Sciatic nerve (tissue), 2 donors: ENCODE measurements at places on chromosomes 16 and 17. TPM values are rescaled to one million over a fixed set of nuclear protein-coding genes. Genes with fewer than 3 reads are reported as not detected.
A peak's percentile ranks its signal among the peaks of the same experiment; 100 is the strongest.

SULT1A4 gene
- total RNA-seq, result 3.3 TPM

MILR1 gene
- total RNA-seq, result 13.5 TPM

RRAD gene
- total RNA-seq, result 6.2 TPM

SRCIN1 gene
- 4.5 TPM for total RNA-seq

KRTAP4-1 gene
- total RNA-seq, result not detected

KRTAP4-3 gene
- not detected for total RNA-seq

TBC1D26 gene
- total RNA-seq, result 0.27 TPM

GNG13 gene
- total RNA-seq, result not detected

SLC22A31 gene
- 0.98 TPM for total RNA-seq

SCPEP1 gene
- total RNA-seq, result 51.8 TPM

HBA2 gene
- 11,939 TPM for total RNA-seq

PNMT gene
- 1.3 TPM for total RNA-seq

MT1B gene
- not detected for total RNA-seq

ZC3H18 gene
- total RNA-seq, result 46.9 TPM

CMTM2 gene
- total RNA-seq, result 1.5 TPM

TMEM92 gene
- total RNA-seq, result 0.53 TPM

RASL10B gene
- total RNA-seq, result 5.4 TPM

- no peak for DNase-seq
Measured at GRCh38 chr16:56349711-56350161, 75.6 kb downstream of the AMFR start.

DNA sequence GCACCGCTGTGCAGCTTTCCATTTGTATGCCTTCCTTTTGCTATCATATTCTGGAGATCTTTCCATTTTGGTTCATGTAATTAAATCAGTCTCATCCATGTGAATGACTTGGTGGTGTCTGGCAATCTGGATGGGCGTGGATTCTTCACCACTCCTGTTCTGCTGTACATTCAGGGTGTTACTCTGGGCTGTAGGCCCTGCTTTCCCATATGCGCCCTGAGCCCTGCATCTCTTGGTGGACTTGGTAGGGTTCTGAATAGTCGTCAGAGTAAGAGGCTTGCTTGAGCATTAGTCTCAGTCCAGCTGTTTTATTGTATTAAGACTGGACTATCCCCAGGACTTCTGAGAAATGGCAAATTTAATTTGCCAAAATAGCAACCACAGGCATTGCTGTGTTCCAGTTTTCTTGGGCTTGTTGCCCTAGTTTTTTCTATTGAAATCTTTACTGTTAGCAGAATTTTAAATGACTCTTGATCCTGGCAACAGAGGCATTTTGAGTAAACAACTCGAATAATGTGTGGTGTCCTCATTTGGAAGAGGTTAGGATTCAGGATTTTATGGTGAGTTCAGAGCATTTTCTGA is 14.9 kb downstream of the BANP start:
- DNase-seq, result no peak

DNA sequence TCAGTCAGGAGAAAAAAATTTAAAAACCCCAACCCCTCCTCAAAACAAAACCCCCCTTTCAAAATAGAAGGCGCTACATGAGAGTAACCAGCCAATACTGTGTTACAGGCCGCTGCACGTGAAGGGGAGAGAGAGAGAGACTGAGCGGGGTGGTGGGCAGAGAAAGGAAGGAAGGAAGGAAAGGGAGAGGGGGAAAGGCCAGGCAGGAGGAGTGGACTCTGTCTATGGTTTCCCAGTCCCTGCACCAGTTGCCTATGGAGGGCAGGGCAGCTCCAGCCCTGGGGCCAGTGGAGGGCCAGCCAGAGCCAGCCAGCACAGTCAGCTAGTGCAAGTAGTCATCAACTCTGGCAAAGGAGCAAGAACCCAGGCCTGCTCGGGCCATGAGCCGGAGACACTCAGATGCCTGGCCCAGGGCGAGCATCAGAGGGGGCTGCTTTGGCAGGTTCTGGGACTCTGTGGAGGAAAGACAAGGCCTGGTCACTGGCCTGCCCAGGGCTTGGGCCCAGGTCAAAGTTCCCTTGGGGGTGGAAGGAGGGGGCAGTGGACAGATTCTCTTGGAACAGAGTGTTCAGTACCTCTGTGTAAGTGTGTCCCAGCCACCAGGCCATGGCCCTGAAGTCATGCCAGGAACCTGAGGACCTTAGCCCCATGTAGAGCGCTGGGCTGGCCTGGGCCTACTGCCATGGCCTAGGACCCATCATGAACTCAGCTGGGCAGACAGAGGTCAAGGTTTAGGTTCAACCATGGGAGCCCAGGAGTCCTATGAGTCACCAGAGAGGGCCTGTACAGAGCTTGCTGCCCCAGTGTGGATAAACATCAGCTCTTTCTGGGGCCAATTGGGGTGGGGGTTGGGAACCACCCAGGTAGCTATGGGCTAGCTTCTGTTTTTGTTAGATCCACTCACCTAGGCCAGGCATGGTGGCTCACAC is 7.3 kb upstream of the GFOD2 start:
- no peak for DNase-seq

- DNase-seq, result no peak
Measured at GRCh38 chr17:38605841-38606645, at the start of gene SRCIN1. TSS of gene SRCIN1 (minus strand) at chr17:38605952. CDS start at chr17:38605705, 247 bp downstream.

DNA sequence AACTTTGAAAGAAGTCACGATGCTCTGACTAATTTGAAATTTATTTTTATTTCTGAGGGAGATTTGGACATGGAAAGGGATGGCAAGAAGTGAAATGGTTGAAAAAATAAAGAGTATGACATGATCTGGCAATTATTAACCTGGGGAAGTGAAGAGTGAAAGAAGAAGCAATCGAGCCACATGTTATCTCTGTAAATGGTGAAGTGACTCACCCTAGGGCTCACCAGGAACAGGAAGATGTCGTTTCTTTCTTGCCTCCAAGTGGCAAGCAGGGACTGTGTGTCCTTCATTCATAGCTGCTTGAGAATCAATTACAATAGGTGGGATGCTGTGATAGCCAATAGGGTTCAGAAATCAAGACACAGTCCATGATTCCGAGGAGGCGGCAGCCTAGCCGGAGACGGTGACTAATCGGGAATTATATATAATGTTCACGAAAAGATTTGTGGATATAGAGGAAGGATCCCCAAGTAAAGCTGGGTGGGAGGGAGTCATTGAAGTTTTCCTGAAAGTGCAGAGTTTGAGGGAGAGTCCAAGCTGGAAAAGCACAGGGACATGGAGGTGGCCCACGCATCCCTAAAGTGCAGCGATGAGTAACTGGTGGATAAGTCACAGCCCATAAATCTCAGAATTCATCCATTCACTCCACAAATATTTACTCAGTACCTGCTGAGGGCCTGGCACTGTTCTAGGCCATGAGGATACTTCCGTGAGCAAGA is 18.2 kb upstream of the KRT20 start:
- no peak for DNase-seq

- DNase-seq, result no peak
Measured at GRCh38 chr16:24075931-24076716, 180.0 kb upstream of the CACNG3 start.

GRCh38 chr17:45282683-45283644 is 21.1 kb upstream of the SPATA32 start:
- DNase-seq, result no peak

DNA sequence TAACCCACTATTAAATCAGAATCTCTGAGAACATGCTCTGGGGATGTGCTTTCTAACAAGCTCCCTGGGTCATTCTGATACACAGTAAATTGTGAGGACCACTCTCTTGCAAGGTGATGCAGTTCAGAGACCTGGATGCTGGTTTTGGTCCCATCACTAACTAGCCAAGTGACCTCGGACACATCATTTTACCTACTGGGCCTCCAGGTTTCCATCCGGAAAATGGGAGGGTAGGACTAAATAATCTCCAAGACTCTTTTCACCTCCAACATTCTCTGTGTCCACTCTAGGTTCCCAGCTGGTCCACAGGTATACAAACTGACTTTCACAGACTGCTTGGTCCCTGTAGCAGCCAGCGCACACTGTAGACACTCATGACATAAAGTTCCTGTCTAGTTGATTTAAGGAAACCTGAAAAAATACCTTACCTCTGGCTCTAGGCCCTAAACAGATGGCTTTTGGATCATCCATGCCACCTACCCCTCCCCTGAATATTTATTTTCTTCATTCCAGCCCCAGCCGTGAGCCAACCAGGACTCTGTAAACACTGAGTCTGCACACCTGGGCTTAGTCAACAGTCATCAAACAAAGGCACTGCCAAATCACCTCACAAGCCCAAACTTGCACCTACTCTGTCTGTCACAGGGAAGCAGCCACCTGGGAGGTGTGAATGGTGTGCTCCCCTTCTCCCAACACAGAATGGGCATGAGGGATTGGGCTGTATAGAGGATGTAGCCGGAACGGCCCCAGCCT is 51.3 kb upstream of the MRPS23 start:
- DNase-seq, result no peak

GRCh38 chr16:68227850-68228553 is 7.9 kb downstream of the ESRP2 start:
- peak; percentile 49 for DNase-seq

DNA sequence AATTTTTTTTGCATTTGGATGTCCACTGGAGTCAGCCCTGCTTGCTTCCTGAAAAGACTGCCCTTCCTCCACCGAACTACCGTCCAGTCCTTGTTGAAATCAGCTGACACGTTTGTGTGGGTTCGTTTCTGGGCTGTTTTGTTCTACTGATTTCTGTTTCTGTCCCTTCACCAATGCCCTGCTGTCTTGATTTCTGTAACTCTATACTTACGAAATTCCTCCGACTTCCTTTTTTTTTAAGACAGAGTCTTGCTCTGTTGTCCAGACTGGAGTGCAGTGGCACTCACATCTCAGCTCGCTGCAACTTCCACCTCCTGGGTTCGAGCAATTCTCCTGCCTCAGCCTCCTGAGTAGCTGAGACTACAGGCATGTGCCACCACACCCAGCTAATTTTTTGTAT is 8.4 kb upstream of the GAA start:
- DNase-seq, result no peak

- no peak for DNase-seq
Measured at GRCh38 chr17:51820252-51820651, 338.3 kb downstream of the CA10 start.

- DNase-seq, result no peak
Measured at GRCh38 chr16:63981639-63982038, 1140.2 kb downstream of the CDH11 start.

GRCh38 chr16:19555938-19556771 is 652 bp downstream of the VPS35L start:
- no peak for DNase-seq

GRCh38 chr17:56602292-56603130 is 9.0 kb downstream of the NOG start:
- DNase-seq, result no peak

GRCh38 chr16:79006765-79007164 is 593.8 kb downstream of the MAF start:
- DNase-seq, result no peak

- no peak for DNase-seq
Measured at GRCh38 chr17:44209786-44210341, 9.6 kb downstream of the UBTF start.

DNA sequence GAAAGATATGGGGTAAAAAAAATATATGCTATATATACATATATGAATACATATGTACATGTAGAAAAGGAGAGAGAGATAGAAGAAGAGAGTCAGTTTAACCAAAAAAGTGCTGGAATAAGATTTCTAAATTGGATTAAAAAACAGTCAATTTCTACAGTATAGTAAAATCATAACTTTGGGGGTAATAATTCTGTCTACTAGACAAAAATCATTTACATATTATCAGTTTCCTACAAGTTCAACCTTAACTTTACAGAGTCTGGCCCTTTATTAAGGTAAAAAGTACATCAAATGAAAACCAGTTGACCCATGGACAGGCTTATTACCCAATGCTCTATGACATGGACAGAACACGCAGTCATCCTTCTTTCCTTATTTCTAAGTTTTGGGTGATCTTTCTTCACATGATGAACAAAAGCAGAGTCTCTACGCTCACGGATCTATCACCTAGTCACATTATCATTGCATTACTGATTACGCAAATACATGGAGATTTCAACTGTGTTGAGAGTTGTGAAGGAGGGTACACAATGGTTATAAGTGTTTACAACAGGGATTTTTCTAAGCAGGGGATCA is 63.9 kb upstream of the SMIM36 start:
- no peak for DNase-seq

- no peak for DNase-seq
Measured at GRCh38 chr17:8956465-8956902, 9.0 kb downstream of the PIK3R5 start.

- DNase-seq, result no peak
Measured at GRCh38 chr16:81558077-81558443, 113.5 kb downstream of the CMIP start.

DNA sequence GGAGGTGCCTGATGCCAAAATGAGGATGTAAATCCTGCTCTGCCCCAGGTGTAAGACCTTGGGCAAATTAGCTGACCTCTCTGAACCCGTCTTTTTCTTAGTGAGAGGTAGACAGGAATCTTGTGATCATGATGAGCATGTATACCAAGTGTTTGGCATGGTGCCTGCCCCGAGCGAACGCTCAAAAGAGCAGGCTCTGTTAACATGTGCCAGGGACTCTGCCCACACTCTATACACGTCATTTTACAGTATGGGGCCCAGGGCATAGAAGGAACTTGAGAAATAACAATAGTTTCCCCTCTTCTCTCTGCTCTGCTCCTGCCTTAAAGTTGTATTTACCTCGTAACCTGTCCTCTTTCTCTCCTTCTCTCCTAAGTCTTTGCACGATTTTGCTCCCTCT is 9.3 kb upstream of the MAF start:
- peak; percentile 72 for DNase-seq

DNA sequence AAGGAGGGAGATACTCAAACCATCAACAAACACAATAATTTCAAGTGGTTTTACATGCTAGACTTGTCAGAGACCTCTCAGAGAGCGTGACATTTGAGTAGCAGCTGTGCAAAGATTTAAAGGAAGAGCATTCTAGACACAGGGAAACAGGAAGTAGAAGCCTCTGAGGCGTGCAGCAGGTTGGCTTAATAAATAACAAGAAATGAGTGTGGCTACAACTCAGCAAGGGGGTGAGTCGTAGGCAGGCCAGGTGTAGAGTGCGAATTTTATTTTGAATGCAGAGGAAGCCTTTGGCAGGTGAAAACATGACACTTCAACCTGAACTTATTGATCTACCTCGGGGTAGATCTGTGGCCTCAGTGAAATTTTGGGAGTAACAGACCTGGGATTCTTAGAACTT is 73.2 kb upstream of the MRTFB start:
- DNase-seq, result no peak

GRCh38 chr16:66741169-66741900 is 10.1 kb downstream of the DYNC1LI2 start:
- DNase-seq, result peak; percentile 91

- DNase-seq, result no peak
Measured at GRCh38 chr16:81590714-81591544, 146.3 kb downstream of the CMIP start.

DNA sequence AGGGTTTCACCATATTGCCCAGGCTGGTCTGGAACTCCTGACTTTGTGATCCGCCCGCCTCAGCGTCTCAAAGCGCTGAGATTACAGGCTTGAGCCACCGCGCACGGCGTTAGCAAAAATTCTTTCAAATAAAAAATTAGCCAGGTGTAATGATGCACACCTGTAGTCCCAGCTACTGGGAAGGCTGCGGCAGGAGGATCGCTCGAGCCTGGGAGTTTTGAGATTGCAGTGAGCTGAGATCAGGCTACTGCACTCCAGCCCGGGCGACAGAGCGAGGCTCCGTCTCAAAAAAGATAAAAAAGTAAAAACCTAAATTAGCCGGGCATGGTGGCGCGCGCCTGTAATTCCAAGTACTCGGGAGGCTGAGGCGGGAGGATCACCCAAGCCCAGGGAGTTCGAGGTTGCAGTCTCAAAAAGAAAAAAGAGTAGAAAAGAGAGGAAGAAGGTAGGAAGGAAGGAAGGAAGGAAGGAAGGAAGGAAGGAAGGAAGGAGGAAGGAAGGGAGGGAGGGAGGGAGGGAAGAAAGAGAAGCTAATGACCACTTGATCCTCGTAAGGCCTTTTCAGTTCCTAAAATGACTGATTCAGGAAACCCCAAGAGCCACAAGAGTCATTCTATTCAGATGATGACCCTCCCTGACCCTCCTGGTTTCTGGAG is 59.2 kb downstream of the SRL start:
- no peak for DNase-seq
